ENCODE measurements at places on chromosomes 2 and 18. TPM values are rescaled to one million over a fixed set of nuclear protein-coding genes. Genes with fewer than 3 reads are reported as not detected.

Gene DTNB
- 28.2 TPM for polyA plus RNA-seq

Gene CAPN14
- 0.19 TPM for polyA plus RNA-seq

Gene PLB1
- 1.4 TPM for polyA plus RNA-seq

Gene FASTKD1
- 41.4 TPM for polyA plus RNA-seq

Gene MYO5B
- 7.9 TPM for polyA plus RNA-seq

Gene INPP1
- 23.0 TPM for polyA plus RNA-seq

Gene EPB41L3
- polyA plus RNA-seq = 40.5 TPM

Gene ESPNL
- 2.8 TPM for polyA plus RNA-seq

Gene PRKAG3
- polyA plus RNA-seq = 0.76 TPM

Gene ZNF514
- 41.3 TPM for polyA plus RNA-seq

Gene WNT10A
- not detected for polyA plus RNA-seq

Gene CACNB4
- polyA plus RNA-seq = 4.2 TPM

Gene LOXHD1
- 1.4 TPM for polyA plus RNA-seq

Gene NUP35
- 24.4 TPM for polyA plus RNA-seq

Gene GRB14
- polyA plus RNA-seq = 68.9 TPM

Gene CRYGC
- not detected for polyA plus RNA-seq

Gene SEC11C
- polyA plus RNA-seq = 97.7 TPM

Gene SLC19A3
- 20.3 TPM for polyA plus RNA-seq

Gene LRRC30
- 0.29 TPM for polyA plus RNA-seq

Gene ICA1L
- polyA plus RNA-seq = 18.4 TPM

Gene METTL4
- polyA plus RNA-seq = 13.5 TPM

Gene FRZB
- 4.0 TPM for polyA plus RNA-seq

Gene EN1
- polyA plus RNA-seq = not detected

Gene HOXD8
- 1.5 TPM for polyA plus RNA-seq

Gene MMADHC
- polyA plus RNA-seq = 103 TPM

Gene CYP27A1
- polyA plus RNA-seq = 22.7 TPM
